ENCODE measurements at places on chromosomes 1 and 21.

DNA sequence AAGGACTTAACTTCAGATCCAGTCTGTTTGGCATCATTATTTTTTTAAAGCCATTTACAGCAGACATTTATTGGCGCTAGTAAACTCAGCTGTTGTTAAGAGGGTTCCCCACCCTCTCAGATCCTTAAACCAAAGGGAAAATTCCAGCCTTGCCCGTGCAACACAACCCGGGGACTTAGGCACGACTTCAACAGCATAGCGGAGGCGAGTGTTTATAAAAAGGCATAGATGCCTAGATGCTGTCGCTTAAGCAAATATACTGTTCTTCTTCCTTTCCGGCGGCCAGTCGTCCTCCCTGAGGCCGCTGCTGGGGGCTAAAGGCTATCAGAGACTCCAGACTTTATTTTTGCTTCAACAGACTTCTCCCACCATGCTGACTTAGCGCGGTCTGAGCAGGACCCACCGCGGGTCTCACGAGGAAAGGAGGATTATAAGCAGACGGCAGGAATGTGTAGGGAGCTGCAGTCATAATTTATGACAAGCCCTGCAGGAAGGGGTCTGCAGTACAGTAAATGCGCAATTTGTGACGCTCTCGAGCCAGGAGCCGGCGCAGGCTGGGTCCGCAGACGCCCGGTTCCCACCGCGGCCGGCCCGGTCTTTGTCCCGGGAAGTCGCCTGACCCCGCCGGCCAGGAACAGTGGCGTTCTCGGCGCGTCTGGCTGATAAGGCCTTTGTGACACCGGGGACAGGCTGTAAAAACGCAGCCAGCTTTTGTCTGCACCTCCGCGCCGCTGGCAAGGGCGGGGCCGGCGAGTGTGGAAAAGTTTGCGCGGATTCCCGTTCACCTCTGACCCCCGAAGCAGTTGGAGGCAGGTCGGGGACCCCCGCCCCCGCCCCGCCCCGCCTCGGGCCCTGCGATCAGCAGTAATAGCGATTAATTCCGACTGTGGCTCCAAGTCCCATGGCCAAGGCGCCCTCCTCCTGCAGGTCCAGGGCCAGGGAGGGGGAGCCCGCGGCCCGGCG lies 61.2 kb upstream of the ARHGEF16 start:
- no peak for DNase-seq

DNA sequence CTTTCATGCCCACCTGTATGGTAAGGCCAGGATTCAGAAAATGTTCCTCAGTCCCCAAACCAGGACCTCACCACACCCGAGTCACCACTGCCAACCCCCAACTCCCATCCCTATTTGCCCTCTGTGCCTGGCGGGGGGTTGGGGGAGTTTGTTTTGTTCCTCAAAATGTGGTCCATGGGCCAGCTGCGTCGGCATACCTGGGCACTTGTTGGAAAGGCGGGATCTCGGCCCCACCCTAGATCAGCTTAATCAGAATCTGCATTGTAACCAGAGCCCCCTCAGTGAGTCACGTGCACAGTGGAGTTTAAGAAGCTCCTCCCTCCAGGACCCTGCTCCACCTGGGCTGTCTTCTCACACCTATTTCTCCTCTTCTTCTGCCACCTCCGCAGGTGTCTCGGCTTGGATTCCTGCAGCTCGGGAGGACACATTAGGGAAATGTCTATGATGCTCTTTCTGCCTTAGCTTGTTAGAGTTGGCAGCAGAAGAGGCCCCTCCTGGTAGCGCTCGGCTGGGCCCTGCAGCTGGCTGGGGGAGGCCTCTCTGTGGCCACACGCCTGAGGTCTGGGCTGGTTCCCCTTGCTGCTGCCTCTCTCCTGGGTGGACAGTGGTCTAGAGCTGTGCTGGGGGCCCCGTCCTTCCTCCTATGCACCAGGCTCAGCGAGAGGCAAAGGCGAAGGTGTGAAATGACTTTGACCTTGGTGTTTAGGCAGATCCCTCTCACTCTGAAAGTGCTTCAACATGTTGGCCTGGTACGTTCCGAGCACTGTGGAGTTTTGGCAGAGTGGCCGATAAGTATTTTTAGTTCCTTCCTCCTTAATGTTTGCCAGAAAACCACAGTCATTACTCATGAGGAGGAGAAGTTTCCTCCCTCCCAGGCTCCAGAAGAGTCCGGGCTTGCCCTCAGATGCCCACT lies 41.8 kb upstream of the CAMTA1 start:
- peak; percentile 37 for DNase-seq

DNA sequence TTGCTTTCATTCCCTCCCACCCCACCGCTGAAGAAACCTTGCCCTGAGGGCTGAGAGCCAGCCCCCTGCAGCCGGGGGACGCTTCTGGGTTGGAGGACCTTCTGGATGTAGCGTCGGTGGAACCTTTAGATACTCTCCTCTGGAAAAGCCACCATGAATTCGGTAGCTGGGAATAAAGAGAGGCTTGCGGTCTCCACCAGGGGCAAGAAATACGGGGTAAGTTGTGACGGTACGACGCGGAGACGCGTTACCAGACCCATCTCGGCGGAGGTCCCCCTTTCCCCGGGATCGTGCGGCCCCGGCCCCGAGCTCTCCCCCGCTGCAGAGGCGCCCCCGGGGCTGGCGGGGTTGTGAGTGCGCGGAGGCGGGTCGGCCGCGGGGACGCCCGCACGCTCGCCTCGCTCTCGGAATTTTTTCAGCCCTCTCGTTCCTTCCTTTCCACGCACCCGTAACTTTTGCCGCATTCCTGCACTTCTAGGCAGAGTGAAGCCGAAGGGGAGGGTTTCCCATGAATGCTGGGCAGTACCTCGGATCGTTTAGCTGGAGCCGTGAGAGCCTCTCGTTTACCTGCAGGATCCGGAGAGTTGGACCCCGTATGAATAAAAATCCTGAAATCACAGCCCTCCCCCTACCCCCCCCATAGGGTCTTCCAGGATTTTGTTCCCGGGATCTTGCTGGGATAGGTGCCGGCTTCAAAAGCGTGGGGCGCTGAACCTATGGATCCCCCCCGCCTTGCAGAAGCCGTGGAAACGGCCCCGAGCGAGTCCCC lies 671 bp downstream of the KIF26B start:
- DNase-seq, result no peak

GRCh38 chr1:103516693-103517092 lies 8.8 kb upstream of the RNPC3 start:
- DNase-seq, result no peak

DNA sequence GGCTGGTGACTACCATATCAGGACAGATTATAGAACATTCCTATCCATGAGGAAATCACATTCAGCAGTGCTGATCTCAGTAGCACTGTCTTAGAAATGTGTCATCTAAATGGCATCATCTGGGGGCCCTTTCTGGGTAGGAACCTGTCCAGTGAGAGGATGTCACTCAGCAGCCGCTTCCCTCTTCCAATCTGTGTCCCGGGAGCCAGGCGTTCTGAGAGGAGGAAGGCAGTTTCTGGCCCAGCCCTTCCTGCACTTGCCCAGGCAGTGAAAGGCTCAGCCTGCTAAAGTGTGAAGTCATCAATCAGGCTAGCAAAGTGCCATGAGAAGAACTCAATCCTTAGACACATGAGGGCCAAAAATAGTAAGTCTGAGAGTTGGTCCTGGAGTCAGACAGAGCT lies 25.6 kb downstream of the RAB4A start:
- no peak for DNase-seq

- DNase-seq, result no peak
Measured at GRCh38 chr1:107145637-107146036, 4.8 kb downstream of the NTNG1 start.

DNA sequence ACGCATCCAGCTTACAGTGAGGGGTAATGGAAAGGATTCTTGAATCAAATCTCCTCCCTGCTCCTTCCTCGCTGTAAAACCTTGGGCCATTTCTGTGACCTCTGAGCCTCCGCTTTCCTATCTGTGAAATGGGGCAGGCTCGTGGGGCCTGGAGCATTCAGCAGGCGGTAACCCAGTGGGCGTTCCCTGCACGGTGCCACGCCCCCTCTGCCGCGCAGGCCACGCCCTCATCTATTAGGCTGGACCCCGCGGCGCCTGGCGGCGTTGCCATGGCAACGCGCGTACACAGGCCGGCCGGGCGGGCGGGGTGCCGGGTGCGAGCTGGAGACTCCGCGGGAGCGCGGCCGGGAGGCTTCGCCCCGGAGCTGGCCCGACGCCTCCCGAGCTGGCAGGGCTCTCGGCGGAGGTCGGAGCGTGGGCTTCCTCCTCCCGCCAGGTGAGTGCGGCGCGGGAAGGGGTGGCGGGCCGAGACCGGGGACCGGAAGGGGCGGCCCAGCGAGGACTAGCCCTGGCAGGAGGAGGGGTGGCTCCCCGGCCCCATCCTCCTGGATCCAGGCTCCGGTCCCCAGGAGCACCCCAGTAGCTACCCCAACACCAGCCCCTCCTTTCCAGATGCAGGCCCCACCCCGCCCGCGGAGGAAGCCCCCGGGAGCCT lies at the start of gene FHAD1:
FHAD1 (plus strand) TSS at position 264 of the 655 bp plus-strand sequence. CDS start 4,562 bp downstream, outside the sequence.
- DNase-seq, result peak; percentile 15

DNA sequence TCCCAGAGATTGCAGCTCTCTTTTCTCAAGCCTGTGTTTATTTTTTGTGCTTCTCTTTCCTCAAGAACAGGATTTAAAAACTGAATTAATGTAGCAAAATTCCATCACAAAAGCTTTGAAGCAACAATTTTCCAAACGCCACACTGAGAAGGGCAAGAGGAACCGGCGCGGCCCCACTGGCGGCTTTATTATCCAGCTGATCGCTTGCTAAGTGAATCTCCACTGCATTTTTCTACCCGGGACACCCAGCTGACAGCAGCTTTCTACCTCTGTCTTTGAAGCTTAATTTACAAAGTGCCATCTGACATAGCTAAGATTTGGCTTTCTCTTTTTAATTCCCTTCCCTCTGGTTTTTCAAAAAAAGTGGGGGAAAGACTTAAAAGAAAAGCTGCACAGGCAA lies 369.3 kb upstream of the C1orf174 start:
- DNase-seq, result no peak

DNA sequence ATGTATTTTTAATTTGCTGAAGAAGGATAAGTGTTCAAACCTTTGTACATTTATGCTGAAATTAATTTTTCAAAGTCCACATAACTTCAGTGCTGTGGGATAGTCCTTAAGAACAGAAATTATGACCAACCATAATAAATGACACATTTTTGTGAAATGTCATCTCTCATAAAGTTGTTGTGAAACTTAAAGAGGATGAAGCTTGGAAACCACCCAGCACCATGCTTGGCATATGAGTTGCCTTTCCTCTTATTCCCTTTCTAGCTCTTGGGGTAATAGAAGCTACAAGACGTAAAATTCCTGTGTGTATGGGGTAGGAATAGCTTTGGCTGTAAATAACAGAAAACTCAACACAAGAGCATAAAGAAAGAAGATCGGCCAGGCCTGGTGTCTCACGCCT lies 18.9 kb upstream of the USP24 start:
- DNase-seq, result no peak

DNA sequence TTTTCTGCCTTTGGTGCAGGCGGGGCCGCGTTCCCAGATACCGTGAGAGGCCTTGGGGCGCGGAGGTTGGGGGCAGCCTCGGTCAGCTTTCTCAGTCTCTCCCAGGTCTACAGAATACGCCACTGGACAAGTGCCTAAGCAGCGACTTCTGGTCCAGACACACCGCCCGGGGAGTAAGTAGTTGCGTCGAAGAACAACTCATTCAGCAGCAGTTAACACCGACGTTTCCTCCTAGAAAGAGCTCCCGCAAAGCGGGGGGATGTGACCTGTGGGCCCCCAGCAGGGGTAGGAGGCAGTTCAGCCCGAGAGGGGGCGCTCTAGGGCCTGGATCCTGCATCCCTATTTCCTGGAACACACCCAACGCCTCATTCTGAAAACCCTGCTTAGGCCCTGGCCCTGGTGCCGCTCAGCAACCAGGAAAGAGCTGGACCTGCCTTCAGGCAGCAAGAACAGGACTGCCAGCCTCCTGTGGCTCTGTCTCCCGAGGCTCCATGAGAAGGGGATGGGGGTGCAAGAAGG lies 6.5 kb upstream of the BARHL2 start:
- no peak for DNase-seq

GRCh38 chr21:45809421-45809820 lies 165.9 kb downstream of the PCBP3 start:
- DNase-seq, result no peak

DNA sequence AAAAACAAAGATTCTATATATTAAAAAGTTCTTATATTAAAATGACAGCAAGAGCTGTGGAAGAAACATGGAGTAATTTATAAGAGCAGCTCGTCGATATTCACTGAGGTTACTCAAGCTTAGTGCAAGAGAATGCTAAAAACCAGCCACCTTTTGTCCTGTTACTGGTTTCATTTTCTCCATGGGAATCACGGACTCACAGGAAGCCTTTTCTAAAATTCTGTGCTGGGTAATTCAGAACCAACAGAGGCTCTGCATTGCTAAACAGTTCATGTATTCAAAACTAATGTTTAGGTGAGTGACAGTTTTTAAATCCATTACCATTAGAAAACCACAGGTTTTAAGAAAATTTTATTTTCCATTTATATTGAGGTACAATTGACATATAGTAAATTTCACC lies 147.8 kb upstream of the MAP1LC3C start:
- no peak for DNase-seq

DNA sequence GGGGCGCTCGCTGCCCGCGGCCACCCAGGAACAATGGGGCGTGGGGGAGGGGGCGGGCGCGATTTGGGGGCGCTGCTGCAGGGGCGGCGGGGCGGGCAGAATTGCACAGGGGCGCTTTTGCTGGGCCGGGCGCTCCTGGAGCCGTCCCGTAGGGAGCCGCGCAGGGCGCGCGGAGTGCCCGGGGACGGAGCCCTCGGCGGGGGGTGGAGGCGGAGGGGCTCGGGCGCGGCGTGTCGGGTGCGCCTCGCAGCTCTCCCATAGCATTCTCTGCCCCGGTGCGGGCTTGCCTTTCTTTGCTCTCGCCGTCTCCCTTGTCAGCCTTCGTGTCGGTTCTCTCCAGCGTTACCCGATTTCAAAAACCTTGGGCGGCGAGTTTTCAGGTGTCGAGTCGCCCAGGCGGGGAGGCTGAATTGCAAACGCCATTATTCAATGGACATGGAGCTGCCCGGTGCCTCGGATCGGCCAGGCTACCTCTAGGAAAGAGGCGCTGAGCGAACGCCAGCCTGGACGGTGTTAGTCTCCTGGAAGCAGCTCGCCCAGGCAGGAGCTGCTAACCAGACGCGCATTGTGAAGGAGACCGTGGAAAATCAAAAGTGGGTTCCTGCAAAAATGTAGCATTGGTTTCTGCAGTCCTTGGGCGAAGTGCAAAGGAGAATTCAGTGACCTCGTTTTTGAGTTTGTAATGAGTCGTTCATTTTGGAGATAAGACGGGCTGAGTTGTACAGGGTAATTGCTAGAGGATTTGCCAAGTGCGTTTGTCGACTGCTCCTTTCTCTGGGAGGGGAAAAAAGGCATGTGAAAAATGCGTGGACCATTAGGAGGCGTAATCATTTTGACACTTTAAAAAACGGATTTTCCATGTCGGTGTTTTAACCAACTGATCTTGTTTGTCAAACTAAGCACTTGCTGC lies 626 bp downstream of the CXADR start:
- peak; percentile 52 for DNase-seq

DNA sequence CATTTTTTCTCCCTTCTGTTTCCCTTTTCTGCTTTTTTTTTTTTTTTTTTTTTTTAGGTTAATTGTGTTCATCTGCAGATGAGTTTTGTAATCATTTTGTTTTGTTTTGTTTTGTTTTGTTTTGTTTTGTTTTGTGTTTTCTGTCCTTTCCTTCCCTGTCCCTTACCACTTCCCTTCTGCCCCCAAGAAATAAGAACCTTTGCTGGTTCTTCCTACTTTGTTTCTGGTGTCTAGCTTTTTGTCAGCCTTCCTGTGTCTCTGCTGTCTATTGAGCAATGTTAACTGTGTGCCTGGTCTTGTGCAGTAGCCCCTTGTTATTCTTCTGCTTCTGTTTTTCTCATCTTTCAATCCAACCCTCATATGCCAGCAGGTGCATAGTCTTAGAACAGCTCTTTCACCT lies 46.0 kb downstream of the MPZL1 start:
- DNase-seq, result no peak

GRCh38 chr1:163914785-163915413 lies 593.1 kb downstream of the NUF2 start:
- DNase-seq, result no peak

Data from dorsolateral prefrontal cortex (tissue), 122 donors.